ENCODE measurements at places on chromosomes 1 and 21.

- DNase-seq: no peak
Observed at GRCh38 chr21:44954281-44954771, 14.5 kb downstream of the SLX9 start.

- DNase-seq: no peak
Observed at GRCh38 chr1:23885222-23885621, 17.1 kb upstream of the FUCA1 start.

DNA sequence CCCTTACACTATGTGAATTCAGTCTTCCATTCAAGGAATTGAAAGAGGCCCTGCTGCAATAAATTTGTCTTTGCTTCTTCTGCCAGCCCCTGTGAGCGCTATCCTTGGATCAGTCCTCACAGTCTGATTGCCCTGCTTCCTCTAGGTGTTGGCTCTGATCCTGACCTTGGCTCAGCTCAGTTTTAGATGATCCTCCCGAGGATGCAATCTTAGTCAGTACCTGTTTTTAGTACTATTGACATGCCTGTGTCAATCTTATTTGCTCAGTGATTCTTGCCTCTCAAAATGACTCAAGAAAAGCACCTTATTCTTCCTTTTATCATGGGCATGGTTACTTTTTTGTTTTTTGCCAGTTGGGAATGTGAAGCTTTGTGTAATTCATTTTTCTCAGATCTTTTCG lies 101.4 kb upstream of the KCNK1 start:
- DNase-seq: no peak

GRCh38 chr1:84619383-84620102 lies 45.3 kb upstream of the CTBS start:
- no peak for DNase-seq
